Esophagus squamous epithelium (tissue), 5 donors: ENCODE measurements at places on chromosomes 5 and 9. TPM values are rescaled to one million over a fixed set of nuclear protein-coding genes. Genes with fewer than 3 reads are reported as not detected.

ZSWIM6 gene
- 12.4 TPM for total RNA-seq

PRDM9 gene
- not detected for total RNA-seq

ALDH1A1 gene
- 39.1 TPM for total RNA-seq

DRD1 gene
- not detected for total RNA-seq

CBY3 gene
- total RNA-seq = not detected

AQP3 gene
- total RNA-seq = 1,484 TPM

MYOT gene
- total RNA-seq = 0.92 TPM

STKLD1 gene
- not detected for total RNA-seq

GMCL2 gene
- not detected for total RNA-seq
